ENCODE measurements at places on chromosomes 5 and 9. TPM values are rescaled to one million over a fixed set of nuclear protein-coding genes. Genes with fewer than 3 reads are reported as not detected.

GRCh38 chr9:89519366-89519805 is 21.5 kb upstream of the SEMA4D start:
- H3K4me1 ChIP-seq: peaks cover 23% of the 10 kb centered on the region
- peak overlapping the region; percentile 73 for H3K27ac ChIP-seq
- no peak overlapping the region for H3K4me3 ChIP-seq
- H3K36me3 ChIP-seq: no peaks in the 10 kb centered on the region
- no peak for DNase-seq

DNA sequence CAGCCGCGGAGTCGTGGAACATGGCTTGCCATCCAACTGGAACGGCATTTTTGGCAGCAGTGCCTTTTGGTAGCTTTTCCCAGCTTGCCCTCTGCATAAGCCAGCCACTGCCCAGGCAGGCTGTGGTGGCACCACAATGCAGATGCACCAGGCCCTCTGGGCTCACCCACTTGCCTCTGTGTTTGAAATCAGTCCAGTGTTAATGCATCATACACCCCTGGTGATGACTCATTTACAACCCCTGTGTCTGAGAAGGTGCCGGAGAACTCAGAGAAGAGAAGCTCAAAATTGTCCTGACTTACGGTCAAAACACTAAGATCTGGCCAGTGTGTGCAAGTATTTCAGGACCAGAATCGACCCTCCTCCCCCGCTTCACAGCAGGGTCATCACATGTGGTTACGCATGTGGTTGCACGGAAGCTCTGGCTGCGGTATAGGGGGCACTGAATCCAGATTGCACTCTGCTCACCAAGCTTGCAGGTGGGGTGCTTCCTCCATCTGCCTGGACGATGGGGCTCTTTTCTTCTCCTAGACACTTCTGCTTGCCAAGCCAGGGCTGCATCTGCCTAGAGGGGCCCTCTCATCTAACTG is 66.5 kb upstream of the SMIM15 start:
- no peaks in the 10 kb centered on the region for H3K4me1 ChIP-seq
- peak overlapping the region; percentile 13 for H3K4me3 ChIP-seq
- no peak for DNase-seq
- no peaks in the 10 kb centered on the region for H3K27me3 ChIP-seq
- no peaks in the 10 kb centered on the region for H3K36me3 ChIP-seq

DNA sequence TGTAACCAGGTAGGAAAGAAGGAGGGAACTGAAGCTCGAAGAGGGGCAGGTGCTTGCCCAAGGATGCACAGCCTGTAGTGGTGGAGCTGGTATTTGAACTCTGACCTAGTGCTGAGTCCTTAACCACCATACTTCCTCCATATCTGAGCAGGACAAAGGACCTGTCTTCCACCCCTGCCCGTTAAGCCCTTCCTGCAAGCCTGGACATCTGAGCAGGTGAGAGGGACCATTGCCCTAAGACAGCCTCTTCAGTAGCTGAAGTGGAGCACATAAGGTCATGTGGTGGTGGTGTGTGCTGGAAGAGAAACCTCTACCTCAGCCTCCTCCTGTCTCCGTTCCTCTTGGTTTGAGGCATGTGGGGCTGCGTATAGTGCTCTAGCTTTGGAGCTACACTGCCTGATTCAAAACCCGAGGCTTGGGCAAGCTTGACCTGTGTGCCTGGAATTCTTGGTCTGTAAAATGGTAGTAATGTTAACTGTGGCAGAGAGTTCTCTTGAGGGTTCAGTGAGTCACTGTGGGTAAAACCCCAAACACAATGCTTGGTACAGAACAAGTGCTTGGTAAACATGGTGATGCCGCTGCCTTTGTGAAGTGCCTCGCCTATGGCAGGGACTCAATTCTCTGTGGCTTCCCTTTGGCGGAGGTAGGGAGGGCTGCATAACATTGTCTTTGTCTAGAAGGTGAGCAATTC is 7.4 kb downstream of the GALNT10 start:
- H3K36me3 ChIP-seq: no peaks in the 10 kb centered on the region
- H3K27me3 ChIP-seq: peaks cover 27% of the 10 kb centered on the region
- DNase-seq: no peak
- no peak overlapping the region for H3K4me3 ChIP-seq

The CA9 gene
- total RNA-seq: not detected

DNA sequence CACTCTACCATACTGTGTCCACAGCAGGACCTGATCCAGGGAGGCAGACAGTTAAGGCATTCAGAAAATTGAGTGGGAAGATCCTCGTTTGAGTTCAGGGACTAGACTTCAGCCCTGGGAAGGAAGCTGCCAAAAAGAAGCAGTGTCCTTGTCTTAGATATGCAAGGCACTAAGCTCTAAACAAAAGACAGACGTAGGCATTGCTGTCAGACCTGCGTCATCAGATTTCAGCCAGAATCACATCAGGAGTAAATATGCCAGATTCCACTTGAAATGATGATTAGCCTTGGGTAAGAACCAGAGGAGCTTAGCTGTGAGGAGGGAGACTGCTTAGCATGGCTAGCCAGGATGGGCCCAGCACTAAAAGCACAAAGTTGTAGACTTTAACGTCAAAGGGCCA is 56.7 kb downstream of the MAMDC2 start:
- H3K27ac ChIP-seq: peak overlapping the region; percentile 69
- no peaks in the 10 kb centered on the region for H3K4me1 ChIP-seq
- no peak for DNase-seq
- no peaks in the 10 kb centered on the region for H3K27me3 ChIP-seq

DNA sequence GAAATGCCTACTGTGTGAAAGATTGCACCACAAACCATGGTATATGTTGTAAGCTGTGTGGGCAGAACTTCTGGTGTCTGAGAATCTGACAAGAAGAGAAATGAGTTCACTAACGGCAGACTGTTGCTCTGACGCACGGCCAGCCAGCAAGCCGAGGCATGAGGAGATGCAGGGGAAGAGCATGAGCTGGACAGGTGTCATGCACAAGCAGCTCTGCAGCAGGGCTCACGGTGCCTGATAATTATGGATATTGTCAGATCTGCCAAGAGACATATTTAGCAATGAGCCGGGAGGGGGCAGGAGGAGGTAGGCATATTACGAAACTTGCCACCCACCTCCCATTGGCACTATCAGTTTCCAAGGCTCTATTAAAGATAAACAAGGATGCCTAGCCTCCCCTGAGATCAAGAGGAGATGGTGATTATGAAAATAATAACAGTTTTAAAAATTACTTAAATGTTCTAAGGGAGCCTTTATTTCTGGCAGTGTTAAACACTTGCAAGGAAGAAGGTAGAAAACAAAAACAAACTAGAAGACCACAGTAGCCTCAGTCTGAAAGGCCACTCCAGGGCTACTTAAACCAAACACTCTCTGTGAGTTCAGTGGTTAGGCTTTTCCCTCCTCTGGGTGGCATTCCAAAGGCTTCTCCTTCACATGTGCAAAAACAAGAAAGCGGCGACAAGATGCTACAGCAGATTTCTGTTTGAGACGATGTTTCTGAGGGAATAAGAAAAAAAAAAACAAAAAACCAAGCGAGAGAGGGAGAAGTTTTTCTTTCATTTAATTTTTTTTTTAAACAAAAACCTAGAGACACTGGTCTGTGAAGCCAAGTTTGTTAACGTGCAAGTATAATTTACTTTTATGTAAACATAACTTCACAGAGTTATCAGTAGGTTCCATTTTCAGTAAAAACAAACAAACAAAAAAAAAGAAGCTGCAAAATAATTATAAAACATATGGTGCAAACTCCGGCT is 339.5 kb downstream of the BNC2 start:
- H3K27ac ChIP-seq: no peak overlapping the region
- no peak overlapping the region for H3K4me3 ChIP-seq
- H3K27me3 ChIP-seq: no peaks in the 10 kb centered on the region

The MYOT gene
- total RNA-seq: not detected

The TAL2 gene
- total RNA-seq: not detected

All from esophagus squamous epithelium (tissue), 5 donors.